ENCODE measurements at places on chromosomes 5 and 9.
A peak's percentile ranks its signal among the peaks of the same experiment; 100 is the strongest.

DNA sequence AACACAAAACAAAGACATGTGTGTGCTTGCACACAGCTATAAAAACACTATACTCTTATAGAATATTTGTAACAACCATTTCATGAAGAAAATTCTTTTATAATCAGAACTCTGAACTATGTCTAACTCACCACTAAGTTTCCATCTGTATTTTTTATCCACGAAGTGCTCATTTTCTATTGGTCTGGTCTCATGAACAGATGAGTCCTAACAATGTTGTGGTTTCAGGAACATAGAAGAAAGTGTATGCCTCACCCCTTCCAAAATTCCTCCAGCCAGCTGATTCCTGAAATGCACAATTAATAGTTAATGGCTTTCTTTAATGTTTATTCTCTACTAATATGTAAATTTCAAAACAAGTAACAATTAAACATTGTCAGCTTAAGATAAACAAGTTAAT lies 325.3 kb upstream of the GRAMD2B start:
- DNase-seq = no peak

- DNase-seq = no peak
These were observed 24.3 kb upstream of the RPS14 start for GRCh38 chr5:150473673-150474358.

DNA sequence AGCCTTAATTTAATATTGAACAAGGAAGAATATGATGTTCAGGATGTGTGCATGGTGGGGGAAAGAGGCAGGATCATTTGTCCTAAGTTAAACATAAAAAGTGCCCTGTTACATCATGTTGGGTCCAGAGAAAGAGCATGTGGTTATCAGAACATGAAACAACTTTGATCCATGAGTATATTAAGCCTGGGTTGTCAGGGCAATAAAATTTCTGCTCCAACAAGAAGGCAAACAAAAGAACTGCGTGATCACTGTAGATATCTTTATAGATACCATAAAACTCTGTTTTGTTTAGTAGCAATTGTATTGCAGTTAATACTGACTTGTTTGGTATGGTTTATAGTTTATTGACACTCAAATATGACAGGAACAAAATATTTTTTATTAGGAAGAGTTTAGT lies 35.2 kb downstream of the PCA3 start:
- DNase-seq = no peak

GRCh38 chr9:116152941-116153764 lies 438 bp upstream of the PAPPA start:
- DNase-seq = no peak

- peak; percentile 52 for DNase-seq
These were observed 764 bp downstream of the CAMLG start for GRCh38 chr5:134738963-134739661.

GRCh38 chr9:4030751-4031150 lies 269.1 kb downstream of the GLIS3 start:
- DNase-seq = no peak

GRCh38 chr9:109162677-109163076 lies 4.4 kb downstream of the FRRS1L start:
- no peak for DNase-seq

GRCh38 chr9:109241207-109241606 lies 74.2 kb upstream of the FRRS1L start:
- DNase-seq = no peak

DNA sequence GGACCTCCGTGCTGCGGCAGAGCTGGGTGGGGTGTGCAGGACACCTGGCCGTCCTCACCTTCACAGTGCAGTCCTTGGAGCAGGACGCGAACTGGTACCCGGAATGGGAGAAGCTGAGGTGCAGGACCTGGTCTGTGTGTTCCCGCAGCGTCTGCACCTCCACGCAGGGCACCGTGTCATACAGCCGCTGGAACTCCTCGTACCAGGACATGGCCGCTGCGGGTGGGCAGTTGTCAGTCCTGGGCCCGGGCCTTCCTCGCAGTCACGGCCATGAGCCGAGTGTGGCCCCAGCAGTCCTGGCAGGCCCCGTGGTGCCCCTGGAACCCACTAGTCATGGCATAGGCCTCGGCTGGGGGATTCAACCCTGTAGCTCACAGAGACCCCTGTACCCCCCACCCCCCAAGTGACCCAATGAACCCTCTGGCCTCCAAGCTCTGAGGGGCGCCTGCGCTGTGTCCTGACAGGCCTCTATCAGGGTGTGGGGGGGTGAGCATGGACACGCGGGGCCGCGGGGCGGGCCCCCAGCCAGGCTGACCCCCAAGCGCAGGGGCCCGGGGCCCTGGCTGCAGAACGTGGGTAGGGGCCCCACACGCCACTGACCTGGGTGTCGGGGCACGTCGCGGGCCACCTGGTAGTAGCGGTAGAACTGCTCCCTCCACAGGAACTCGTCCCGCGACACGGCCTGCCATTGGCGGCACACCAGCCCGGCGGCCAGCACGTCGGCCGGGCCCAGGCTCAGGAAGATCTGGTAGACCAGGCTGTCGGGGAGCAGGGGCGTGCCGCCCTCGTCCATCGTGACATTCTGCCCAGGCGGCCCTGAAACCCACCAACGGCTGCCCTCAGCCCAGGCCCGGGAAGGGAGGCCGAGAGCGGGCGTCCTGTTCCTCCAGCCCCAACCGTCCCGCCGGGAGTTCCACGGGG lies 987 bp downstream of the FBXW5 start:
- peak; percentile 59 for DNase-seq

- DNase-seq = no peak
These were observed 53.4 kb downstream of the SLC22A5 start for GRCh38 chr5:132422720-132423437.

DNA sequence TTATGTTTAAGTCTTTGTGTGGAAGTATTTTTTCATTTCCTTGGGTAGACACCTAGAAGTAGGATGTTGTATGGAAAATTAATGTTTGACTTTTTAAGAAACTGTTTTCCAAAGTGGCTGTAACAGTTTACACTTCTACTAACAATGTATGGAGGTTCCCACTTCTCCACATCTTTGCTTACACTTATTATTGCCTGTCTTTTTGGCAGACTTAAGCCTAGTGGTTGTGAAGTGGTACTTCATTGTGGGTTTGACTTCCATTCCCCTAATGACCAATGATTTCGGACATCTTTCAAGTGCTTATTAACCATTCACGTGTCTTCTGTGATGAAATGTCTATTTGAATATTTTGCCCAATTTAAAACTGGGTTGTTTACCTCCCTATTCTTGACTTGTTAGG lies 91.5 kb upstream of the CDKN2B start:
- no peak for DNase-seq

- DNase-seq = no peak
These were observed 80.1 kb downstream of the SPTLC1 start for GRCh38 chr9:92035146-92035545.

DNA sequence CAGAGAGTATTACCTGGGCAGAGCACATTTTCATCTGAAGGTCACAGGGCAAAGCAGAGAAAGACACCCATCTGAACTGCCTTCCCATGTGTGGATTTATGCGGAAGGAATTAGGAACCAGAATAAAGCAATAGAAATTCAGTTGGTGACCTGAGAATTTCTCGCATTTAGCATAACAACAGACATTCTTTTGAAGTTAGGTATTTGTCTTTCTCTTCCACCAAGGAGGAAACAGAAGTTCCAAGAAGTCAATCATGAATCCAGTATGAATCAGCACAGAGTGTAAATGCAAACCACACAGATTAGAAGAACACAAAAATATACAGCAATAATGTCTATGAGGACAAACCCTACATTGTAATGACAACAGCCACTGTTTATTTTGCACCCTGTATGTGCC lies 515.2 kb upstream of the BRINP1 start:
- DNase-seq = no peak

DNA sequence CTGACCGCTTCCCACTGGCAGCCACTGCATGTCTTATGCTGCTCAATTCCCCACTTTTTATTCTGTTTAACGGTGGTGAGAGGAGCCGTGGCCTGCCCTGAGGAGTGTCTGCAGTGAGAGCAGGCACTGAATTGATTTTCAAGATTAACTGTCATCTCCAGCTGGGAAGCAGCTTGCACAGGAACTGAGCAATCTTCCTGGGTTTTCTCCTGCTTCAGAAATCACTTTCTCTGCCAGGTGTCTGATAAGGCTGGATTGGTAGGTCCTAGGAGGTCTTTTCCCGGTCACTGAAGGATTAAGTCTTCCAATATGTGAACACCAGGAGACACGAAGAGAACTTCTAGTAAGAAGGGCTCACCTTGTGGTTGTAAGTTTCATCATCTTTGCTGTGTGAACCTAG lies 181.1 kb upstream of the RAD23B start:
- no peak for DNase-seq

DNA sequence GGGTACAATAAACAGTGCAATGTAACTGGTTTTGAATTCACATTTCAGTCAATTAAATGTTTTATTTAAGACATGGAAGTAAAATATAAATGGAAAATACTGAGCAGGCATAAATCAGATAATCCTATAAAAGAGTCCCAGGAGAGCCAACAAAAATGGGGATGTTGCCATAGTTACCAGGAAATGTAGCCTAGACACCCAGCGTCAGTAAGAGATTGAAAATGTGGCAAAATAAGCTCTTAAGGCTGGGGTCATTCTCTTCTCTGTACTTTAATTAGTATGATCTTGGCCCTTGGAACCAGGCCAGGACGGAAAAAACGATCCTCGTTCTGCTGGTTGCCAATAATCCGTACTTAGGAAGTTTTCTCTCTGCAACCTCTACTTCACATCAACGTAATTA lies 18.9 kb upstream of the RASEF start:
- no peak for DNase-seq

DNA sequence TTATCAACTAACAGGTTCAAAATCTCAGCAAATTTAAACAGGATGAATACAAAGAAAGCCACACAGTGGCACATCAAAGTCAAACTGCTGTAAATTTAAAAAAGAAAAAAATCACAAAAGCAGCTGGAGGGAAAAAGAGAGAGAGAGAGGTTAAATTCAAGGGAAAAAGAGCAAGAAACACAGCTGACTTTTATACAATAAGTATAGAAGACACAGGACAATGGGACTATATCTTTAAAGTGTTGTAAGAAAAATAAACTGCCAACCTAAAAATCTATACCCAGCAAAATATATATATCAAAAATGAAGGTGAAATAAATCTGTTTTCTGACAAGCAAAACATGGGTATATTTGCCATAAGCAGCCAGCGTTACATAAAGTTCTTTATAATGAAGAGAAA lies 261.5 kb downstream of the TLE1 start:
- DNase-seq = no peak

DNA sequence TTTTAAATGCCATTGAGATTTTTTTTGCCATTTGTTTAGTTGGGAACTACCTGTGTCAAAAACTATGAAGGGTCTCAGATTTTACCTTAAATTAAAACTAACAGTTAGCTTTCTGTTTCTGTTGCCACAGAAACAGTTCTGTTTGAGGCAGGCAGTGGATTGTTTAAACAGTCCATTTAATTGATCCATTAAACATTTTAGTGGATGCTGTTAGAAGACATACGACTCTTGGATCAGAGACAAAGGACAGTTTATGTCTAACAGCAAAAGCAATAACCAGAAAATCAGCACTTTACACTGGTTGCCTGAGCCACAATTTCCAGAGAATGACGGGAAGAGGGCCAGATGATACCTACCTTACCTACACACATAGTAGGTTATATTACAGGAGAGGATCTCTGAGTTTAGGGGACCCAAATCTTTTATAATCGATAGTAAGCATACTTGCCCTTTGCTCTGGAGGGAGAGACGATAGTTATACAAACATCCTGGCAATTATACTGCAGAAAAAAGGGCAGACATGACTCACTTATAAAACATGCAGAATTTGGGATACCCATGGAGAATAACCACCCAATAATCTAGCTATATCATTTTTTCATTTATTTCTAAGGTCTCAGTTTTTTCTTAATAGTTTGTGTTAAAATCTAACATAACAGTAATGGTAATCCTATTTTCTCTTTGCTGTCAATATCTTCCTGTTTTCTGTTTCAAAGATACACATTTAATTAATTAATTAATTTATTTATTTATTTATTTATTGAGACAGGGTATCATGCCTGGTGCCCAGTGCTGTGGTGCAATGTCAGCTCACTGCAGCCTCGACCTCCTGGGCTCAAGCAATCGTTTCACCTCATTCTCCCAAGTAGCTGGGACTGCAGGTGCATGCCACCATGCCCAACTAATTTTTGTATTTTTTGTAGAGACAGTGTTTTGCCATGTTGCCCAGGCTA lies 136.7 kb upstream of the TNFAIP8 start:
- no peak for DNase-seq

DNA sequence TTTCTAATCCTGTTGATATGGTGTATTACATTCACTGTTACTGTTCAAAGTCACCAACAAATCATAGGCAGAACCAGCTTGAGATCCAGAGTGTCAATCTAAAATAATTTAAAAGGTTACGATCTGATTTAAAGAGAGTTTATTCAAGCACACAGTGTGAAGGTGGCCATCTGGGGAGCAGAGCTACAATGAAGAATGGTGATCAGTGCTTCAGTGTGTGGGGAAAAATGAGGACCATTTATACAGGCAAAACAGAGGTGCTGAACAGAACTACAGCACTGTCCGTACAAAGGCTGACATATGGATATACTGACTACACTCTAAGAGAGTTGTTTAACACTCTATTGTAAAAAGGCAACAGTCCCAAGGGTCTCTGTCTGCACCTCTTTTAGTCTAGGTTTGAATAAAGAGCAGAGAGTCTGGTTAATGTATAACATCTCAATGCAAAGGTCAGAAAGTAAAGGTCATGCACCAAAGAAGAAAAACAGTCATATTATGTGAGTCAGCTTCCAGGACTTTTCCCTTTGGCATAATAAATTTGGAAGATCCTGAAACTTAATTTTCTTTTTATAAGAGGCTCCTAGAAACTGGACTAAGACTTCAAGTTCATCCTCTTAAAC lies 29.7 kb upstream of the TDRD7 start:
- no peak for DNase-seq

GRCh38 chr9:27303219-27303618 lies 6.3 kb upstream of the EQTN start:
- DNase-seq = no peak

DNA sequence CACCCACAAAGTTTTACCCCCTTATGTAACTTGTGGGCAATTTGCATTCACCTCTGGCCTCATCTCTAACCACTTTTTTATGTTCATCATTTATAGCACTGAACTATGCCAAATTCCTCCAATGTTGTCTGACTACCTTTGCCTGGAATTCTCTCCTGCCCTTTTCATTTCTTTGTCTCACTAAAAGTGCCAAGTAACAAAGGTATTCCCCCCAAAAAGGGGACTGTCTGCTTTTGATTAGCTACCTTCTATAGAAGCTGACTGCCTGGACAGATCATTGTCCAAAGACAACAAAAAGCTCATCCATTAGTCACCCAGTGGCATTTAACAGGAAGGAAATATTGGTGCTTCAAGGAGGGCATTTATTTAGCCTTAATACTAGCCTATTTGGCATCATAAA lies 189.9 kb upstream of the VCAN start:
- no peak for DNase-seq

GRCh38 chr9:14447103-14447502 lies 133.2 kb upstream of the NFIB start:
- DNase-seq = no peak

- no peak for DNase-seq
These were observed 605.6 kb downstream of the MTRR start for GRCh38 chr5:8474569-8474930.

DNA sequence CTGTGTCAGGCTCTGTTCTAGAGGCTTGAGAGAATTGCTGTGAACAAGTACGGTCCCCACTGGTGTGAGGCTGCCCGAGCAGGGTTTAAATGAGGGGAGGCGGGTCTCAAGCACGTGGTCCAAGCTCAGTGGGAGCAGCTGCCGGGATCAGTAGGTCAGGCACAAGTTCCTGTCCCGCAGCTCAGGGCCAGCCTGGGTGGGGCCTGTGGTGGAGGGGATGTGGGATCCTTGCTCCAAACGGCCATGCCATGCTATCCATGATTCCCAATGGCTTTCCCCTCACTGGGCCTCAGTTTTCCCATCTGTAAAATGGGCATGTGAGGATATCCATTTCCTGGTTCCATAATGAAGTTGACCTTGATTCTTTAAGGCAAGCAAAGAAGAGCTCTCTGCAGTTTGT lies 17.1 kb downstream of the OBP2B start:
- DNase-seq = no peak
